Stimulated activated CD8-positive, alpha-beta memory T cell treated with anti-CD3 and anti-CD28 coated beads, Interleukin-4, amount 100 ng/mL, for 1 hour (primary cell): ENCODE measurements at places on chromosomes 7 and 10.

DNA sequence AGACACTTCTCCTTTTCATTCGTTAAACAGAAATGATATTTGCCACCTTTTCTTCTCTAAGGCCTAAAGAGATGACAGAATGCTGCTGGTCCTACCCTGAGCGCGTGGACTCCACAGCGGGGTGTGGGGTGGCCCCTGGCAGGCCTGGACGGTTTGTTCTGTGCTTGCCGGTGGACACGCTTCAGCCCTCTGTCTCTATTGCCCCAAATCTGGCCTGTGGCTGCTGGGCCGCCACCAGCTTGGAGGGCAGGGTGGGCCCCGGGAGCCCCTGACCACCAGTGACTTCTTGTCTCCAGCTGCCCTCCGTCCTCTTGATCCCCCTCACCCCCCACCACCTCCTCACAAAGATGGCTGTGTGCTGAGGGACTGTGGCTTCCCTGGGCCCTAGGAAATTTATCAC, 5.7 kb downstream of the CHST3 start:
- DNase-seq: no peak

DNA sequence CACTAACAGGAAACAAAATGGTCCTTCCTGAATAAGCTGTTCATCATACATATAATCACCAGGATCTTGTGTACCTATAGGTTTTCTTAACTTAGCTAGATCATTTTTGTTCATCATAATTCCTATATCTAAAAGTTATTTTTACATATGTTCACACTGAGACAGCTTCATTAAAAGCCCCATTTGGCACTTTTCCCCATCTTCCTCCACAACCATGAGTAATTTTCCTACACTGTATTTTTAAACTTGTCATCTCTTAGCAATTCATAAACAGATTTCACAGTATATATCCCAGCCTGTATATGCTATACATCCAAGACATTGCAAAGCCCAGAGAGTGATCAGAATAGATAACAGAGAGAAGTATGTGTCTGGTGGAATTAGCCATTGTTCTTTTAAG, 28.3 kb downstream of the ZNF365 start:
- DNase-seq: no peak

- no peak for DNase-seq
Measured at GRCh38 chr7:37510043-37510634, 61.5 kb upstream of the ELMO1 start.

DNA sequence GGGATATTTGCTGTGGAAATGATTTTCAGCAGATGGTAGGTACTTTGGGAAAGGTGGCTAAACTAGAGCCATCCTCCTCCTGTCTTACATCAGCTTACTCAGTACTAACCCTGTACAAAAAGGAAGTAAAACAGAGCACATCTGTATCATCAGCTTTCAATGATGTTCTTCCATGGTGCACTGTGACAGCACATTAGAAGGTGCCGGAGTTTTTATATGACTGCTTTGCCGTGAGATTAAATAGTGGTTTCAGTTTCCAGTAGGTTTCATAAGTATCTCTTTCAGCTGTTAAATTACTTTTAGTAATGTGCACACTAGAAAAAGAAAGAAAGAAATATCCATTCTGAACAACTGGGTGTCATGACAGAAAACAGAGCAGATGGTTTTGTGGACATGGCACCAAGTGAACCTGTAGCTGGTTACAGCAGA, 86.5 kb downstream of the ARID5B start:
- no peak for DNase-seq

DNA sequence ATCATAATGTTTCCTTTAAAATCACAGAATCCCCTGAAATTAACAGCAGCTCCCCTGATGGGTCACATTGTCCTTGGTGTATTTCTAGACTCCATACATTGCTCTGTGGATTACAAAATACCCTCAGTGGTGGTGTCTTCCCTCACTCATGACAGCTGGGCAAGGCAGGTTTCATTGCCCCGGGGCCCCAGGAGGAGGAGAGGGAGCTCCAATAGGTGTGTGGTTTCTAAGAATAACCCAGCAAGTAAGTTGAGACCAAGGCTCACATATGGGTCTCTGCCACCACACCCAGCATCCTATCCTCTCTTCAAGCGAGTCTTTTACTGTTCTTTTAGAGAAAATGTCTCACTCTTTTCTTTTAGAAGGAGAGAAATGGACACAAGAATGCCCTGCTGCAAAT, 63.6 kb downstream of the PKD1L1 start:
- no peak for DNase-seq

DNA sequence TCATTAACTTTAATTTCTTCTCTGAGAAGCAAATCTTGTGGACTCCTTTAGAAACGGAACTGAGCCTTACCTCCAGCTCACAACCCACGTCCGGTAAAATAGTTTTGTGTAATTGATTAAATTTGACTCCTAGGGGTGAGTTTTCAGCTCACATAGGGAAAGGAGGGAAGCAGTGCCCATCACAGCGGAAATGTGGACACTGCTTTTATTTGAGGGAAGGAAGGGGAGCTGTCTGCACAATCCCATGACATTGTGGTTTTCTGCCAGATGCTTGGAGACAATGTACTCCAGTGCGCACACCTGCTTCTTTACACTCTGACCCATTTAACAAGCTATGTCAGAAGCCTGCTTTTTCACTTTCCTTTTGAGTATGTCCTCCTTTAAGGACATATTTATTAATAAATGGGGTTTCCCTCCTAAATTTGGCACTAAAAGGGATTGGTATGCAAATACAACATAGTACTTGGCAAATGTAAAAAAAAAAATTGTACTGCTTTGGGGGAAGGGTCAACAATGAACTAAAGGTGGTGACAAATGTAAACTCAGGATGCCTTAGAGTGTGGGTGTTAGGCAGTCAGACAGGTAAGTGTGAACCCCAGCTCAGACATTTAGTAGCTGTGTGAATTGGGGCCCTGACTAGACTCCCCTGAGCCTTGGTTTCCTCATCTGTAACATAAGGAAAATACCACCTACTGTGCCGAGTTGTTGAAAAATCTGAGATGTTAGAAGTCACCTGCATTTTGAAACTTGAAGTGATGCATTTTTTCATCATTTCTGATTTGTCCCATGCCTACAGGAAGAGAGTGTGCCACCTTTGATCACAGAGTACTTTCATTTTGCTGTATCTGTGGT, 90.2 kb upstream of the KLF6 start:
- DNase-seq: no peak

- no peak for DNase-seq
Measured at GRCh38 chr7:100433592-100434296, 2.6 kb downstream of the PPP1R35 start.

DNA sequence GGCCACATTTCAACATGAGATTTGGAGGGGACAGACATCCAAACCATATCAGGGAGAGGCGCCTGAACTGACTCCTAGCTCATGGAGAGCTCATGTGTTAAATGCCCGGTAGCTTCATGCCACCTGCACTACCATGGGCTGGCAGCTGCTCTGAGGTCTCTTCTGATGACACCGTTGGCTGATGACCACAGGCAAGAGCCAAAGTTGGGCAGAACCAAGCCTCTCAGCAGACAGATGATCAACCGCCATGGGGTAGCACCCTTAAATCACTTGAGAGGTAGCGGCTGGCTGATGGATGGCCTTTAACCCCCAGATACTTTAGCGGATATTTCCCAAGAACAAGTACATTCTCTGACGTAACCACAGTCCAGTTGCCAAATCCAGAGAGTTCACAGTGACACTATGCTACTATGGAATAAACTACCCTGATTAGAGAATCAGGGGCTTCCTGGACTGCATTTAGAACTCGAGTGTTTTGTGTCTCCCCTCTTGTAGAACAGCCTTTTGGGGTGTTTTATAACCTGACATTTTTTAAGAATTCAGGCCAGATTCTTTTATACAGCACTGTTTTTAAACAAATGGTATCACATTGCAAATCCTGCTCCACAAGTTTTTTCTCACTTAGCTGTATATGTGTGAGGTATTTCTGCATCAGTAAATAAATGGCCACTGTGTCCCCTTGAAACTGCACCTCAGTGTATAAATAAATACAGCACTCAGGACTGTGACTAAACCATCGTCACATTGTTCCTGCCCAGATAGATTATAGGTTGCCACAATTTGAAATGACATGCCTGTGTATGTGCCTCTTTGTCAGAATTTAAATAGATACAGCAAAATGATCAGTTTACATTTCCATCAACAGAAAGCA, 30.8 kb upstream of the DRGX start:
- no peak for DNase-seq

- no peak for DNase-seq
Measured at GRCh38 chr7:13286916-13287315, 599.5 kb downstream of the ARL4A start.

GRCh38 chr7:158066085-158066484, 521.5 kb downstream of the PTPRN2 start:
- DNase-seq: no peak

DNA sequence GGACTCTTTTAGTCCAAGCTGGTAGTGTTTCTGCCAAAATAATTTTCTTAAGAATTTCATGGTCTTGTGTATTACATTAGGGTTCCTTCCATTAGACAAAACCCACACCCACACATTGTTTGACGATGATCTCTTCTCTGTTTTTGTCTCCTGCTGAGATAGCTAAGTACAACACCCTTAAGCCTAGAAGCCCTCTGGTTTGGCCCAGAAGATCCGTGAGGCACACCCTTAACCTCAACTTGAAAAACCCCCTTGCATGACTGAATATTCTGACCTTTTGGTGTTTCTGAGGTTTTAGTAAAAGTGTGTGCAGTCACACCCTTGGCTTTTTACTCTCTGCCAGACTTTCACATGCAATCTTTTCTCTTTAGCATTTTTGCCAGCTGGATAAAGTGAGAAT, 29.3 kb upstream of the ERCC6 start:
- no peak for DNase-seq

DNA sequence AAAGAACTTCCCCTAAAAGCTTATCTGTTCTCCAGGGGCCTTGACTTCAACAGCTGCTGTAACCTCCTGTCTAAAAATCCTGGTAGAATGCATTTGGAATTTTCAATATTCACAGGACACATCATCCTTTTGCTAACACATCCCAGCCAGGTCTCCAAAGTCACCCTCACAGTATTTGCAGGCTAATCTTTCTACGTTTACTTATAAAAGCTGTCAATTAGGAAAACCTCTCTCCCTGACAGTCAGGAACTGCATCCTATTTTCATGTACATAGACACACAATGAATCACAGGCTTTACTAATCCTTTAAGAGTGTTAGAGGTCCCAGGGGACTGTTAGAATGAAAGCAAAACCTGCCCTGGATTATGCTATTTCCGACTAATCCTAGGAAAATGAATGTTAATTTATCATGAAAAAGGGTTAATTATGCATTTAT, 102.2 kb downstream of the GFRA1 start:
- no peak for DNase-seq

DNA sequence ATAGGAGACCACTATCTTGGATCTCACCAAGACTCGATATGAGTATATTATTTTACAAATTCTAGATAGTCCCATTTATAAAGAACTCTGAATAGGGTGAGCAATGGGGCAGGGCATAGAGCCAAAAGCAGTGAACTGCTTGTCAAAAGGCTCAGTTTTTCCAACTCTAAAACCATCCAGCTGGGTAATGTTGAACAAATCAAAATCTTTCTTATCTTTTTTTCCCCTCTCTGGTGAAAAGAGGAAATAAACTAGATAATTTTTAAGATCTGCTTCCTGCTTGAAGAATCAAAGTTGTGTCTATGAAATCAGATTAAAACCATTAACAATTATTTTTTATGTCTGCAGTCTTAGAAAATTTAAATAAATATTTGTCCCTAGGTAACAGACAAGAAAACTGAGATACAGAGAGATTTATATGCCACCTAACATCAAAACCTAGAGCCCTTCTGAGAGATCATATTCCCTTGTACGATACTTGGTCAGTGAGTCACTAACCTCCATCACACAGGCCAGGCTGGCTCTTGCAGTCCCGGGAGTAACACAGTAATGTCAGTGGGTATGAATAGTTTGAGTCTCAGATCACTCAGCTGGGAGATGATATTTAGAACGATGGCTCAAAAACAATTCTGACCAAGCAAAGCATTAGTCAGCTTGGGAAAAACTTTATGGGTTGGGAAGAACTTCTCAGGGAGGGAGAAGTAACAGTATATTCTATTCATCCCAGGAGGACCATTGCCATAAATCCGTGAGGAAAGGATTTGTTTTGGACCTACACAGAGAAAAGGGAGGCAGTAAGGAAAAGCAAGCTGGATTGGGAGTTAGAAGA, 178.8 kb downstream of the REEP3 start:
- no peak for DNase-seq

- DNase-seq: no peak
Measured at GRCh38 chr7:22855049-22855392, 32.4 kb upstream of the TOMM7 start.
